ENCODE measurements at places on chromosomes 12 and 14.

GRCh38 chr14:68552075-68552474, 240.8 kb downstream of the ZFP36L1 start:
- DNase-seq, result no peak

DNA sequence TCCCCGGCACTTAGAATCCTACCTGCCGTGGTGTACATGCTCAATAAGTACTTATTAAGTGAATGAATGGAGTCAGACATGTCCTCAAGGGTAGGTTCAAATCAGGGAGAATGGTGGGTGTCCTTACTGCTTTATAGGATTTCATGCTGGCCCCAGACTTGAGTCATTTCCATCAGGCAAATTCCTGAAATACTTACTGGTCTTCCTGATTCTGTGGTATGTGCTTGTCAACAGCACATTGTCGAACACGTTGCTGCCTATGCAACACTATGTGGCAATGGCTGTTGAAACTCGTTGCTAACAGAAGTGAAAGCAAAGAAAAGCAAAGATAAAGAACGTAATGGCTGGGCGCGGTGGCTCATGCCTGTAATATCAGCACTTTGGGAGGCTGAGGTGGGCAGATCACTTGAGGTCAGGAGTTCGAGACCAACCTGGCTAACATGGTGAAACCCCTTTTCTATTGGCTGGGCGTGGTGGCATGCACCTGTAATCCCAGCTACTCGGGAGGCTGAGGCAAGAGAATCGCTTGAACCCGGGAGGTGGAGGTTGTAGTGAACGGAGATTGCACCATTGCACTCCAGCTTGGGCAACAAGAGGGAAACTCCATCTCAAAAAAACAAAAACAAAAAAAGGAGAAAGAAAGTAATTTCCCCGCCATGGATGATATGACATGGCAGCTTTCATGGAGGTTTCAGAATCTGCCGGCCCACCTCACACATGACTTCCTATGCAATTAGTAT, 214.9 kb downstream of the ZFP36L1 start:
- no peak for DNase-seq

GRCh38 chr14:75320196-75320595, 41.6 kb downstream of the FOS start:
- no peak for DNase-seq

DNA sequence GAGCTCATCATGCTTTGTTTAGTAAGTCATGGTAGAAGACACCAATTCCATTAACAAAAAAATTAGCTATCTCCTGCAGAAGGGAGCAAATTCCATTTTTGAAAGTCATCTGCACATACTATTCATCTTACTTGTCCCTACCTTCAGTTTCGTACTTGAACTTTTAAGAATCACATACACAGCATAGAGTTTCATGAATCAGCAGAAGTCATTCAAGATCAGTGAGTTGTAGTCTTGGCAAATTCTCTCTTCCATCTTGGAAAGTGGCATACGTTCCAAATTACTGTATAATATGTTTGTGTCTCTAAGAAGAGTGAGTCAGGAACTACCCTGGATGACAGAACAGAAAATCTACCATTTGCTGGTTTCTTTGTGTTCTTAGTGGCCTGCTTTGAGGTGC, 14.1 kb downstream of the VRK1 start:
- no peak for DNase-seq

- DNase-seq, result no peak
Measured at GRCh38 chr12:30622509-30622908, 73.2 kb downstream of the IPO8 start.

DNA sequence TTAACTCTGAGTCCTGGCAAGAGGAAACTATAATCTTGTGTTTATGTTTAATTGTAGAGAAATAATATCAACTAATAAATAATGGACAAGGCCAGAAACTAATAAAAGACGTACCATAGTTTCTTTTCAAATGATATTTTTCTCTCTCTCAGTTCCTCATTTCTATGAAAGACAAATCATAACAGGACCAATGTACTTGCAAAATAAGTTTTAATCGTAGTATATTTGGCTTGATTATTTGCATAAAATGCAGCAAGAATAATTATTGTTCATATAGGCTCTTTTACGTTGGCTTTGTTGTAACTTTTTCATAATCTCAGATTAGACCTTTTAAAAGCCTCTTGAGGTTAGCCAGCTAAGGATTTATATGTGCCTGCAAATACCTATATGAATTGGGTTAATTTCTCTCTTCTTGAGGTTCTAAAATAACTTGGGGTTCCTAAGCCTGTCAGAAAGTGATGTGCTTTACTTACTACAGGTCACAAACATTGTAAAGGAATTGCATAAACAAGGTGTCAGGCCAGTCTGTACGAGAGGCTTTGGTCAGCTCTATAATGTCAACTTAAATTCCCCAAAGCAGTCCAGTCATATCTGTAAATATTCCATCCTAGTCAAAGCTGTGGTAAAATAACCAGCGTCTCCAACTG, 152.8 kb upstream of the PTPRQ start:
- no peak for DNase-seq

DNA sequence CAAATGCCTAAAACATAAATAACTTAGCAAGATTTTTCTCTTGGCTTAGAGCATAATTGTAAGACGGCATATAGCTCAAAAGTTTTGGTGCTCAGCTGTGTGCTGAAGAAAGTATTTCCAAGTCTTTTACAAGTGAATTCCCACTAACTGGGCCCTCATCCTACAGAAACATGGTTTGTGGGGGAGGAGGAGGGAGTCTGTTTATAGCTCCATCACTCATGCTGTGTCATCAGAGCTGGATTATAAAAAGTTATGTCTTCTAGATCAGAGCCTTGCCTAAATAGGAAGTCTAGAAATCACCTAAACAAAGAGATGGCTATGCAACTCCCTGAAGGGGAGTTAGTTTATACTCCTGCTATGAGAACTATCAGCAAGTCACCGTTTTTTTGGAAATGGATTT, 65.9 kb upstream of the OTOGL start:
- DNase-seq, result no peak
